Left renal pelvis (tissue), 4 donors: ENCODE measurements at places on chromosomes 16 and 17. TPM values are rescaled to one million over a fixed set of nuclear protein-coding genes. Genes with fewer than 3 reads are reported as not detected.

DNA sequence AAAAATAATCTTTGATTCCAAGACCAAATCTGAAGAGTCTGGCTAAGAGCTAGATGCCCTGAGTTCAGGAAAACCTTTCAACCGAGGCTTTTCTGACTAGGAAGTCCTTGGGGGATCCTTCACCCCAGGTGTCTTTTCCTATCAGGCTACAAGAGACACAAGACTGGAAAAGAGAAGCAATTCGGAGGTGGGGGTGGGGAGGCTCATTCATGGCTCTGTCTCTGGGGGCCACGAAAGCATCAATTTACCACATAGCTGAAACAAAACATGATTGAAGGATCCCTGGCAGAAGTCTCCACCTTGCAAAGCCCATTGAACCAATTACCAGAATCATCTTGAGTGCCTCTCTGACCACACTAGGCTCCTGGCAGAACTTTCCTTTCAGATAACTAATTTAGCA is 239.8 kb upstream of the SALL1 start:
- no peak for DNase-seq

DNA sequence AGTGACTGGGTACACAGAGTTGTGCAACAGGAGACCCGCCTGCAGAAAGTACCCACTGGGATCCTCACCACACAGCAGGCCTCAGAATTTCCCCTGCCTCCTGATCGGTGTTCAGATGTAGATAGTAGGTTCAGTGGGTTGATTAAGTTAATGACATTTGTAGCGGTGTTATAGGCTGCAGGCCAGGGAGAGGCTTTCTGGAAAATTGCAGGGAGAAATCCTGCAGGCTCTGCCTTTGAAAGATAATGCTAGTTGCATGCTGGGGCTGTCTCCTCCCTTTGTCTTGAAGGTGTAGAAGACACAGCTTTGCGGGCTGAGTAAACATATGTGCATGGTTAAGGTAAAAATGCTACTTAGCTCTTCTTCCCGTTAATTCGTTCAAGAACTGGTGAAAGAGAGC is 406.3 kb upstream of the RBFOX1 start:
- DNase-seq: no peak

- DNase-seq: no peak
Observed at GRCh38 chr17:8142158-8142886, 9.9 kb downstream of the PER1 start.

DNA sequence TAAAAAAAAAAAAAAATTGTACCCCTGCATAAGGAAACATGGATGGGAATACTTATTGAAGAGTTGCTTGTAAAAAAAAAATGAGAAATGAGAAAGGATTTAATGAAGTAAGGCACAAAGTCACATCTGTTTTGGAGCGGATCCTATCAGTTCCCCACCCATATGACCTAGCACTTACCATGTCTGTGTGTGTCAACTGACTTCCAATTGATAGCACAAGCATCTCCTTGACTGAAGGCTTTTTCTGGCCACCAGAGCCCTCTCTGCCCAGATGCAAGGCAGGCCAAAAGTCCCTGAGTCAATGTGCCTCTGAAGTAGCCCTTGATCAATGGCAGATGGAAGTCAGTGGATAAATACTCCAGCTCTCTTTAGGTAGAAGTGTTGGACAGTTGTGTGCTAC is 13.4 kb upstream of the NLK start:
- DNase-seq: no peak

- DNase-seq: no peak
Observed at GRCh38 chr17:38512473-38513058, 84.3 kb downstream of the ARHGAP23 start.

HBA2 gene
- polyA plus RNA-seq: 795 TPM

GP1BA gene
- 3.4 TPM for polyA plus RNA-seq

- no peak for DNase-seq
Observed at GRCh38 chr16:49382916-49383315, 9.3 kb downstream of the C16orf78 start.

NPIPB8 gene
- 0.40 TPM for polyA plus RNA-seq

KRTAP4-9 gene
- polyA plus RNA-seq: not detected
